ENCODE measurements at places on chromosomes 3 and 15.

GRCh38 chr3:177574222-177574856 lies 377.1 kb upstream of the TBL1XR1 start:
- no peak for DNase-seq

- no peak for DNase-seq
These were observed 19.1 kb upstream of the IGDCC3 start for GRCh38 chr15:65396965-65397317.

GRCh38 chr3:128449111-128449638 lies 17.5 kb downstream of the DNAJB8 start:
- DNase-seq = no peak

GRCh38 chr15:66657185-66658020 lies 44.6 kb upstream of the SMAD6 start:
- DNase-seq = no peak

- no peak for DNase-seq
These were observed 49.8 kb downstream of the ZDHHC3 start for GRCh38 chr3:44926172-44926571.

DNA sequence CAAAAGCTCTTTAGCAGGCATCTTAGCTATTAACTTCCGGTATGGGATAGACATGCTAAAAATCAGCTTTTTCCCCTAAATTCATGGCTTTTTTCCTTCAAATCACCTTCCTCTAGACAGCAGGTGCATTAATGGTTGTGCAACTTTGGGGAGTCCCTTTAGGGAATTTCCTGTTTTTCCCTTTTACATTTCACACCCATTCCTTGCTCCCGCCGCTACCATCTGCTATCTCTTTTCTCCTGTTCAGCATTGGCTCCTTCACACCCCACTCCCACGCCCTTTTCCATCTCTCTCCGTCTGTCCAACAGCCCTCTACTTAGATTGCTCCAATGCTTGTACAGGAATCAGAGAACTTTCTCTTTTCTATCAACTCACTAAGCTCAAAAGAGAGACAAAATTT lies 43.4 kb downstream of the FEZF2 start:
- no peak for DNase-seq

- DNase-seq = no peak
These were observed 728 bp downstream of the TRANK1 start for GRCh38 chr3:36944012-36944640.

- DNase-seq = no peak
These were observed 435.9 kb upstream of the CADM2 start for GRCh38 chr3:84522893-84523292.

DNA sequence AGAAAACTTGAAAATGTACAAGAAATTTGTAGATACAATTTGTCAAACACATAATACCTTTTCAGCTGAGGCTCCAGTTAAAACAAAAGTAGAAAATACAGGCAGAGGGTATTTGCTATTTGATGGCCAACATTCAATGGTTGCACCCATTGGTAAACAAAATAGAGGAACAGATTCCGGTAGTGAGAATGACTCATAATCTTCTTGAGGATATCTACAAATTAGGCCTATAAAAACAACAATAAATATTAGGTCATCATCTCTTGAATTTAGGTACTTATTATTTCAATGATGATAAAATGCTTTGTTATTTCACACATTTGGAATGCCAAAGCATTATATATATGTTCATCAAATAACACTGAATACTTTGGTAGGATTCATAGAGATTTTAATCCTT lies 53.4 kb downstream of the DENND4A start:
- no peak for DNase-seq

- no peak for DNase-seq
These were observed 147.8 kb downstream of the PLCL2 start for GRCh38 chr3:17032407-17033034.

DNA sequence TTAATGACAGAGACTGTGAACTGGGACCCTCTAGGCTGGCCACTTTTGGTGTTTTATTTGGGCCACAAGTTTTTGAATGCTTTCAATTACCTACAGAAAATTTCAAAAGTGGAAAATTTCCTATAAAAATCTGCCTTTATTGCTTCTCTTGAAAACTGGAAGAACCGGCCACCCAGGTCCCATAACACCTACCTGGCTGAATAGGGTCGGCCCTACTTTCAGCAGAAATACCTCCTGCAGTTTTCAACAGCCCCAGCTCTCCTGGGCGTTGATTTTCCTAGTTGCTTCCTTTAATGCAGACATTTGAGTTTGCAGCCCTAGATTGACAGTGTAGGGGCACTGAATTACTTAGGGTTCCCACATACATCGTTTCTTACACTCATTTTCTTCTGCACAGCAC lies 719 bp upstream of the SRPRB start:
- DNase-seq = no peak

GRCh38 chr3:196268284-196269163 lies 19.0 kb downstream of the PCYT1A start:
- DNase-seq = no peak

GRCh38 chr15:56327721-56328502 lies 37.3 kb upstream of the TEX9 start:
- DNase-seq = no peak

DNA sequence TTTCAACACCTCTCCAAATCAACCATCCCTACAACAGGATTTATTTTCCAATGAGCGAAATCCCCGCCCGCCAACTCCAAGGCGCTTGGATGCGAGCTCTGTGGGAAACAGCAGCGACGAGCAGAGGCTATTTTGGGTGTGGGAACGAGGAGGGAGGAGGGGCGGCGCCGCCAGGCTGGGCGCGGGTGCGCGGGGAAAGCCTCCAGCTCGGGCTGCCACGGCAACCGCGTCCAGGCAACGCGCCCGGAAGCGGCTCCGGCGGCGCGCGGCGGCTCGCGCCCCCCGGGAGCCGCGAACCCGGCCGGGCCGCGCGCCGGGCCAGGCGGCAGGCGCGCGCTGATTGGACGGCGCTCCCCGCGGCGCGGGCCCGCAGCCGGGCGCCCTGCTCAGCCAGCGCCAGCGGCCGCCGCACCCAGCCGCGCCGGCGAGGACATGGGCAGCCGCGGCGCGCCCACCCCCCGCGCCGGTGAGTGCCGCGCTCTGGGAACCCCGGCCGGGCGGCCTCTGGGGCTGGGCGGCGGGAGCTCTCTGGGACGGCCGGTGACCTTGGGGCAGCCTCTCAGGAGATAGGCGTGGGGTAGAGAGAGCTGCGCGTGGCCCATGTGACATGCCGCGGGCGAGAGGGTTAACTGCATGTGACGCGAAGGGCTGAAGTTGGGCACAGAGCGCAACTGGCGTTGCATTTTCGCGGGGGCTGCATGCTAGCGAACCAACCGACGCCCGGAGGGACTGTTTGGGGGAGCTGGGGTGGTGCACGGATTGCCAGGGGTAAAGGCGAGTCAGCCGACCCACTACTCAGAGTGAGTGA lies at the start of gene FAM81A:
TSS of gene FAM81A (plus strand) at position 370 of the 808 bp plus-strand sequence. CDS start 20,441 bp downstream, outside the sequence.
- no peak for DNase-seq

DNA sequence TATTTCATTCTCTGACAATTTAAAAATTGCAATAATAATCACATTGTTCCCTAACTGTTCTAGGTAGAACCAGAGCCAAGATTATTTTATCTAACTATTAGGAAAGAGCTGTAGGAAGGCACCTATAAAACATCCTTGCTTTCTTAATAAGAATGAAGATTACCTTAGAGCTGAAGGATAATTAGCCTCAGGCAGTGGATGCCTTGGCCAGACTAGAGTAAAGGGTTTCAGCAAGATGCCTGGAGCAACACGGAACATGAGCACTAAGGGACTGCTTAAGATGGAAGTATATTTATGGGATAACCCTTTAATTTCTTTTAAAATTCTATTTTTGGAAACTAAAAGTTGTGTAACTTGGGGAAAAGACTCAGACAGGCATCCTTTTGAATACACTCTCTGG lies 456.6 kb upstream of the RBMS3 start:
- no peak for DNase-seq

DNA sequence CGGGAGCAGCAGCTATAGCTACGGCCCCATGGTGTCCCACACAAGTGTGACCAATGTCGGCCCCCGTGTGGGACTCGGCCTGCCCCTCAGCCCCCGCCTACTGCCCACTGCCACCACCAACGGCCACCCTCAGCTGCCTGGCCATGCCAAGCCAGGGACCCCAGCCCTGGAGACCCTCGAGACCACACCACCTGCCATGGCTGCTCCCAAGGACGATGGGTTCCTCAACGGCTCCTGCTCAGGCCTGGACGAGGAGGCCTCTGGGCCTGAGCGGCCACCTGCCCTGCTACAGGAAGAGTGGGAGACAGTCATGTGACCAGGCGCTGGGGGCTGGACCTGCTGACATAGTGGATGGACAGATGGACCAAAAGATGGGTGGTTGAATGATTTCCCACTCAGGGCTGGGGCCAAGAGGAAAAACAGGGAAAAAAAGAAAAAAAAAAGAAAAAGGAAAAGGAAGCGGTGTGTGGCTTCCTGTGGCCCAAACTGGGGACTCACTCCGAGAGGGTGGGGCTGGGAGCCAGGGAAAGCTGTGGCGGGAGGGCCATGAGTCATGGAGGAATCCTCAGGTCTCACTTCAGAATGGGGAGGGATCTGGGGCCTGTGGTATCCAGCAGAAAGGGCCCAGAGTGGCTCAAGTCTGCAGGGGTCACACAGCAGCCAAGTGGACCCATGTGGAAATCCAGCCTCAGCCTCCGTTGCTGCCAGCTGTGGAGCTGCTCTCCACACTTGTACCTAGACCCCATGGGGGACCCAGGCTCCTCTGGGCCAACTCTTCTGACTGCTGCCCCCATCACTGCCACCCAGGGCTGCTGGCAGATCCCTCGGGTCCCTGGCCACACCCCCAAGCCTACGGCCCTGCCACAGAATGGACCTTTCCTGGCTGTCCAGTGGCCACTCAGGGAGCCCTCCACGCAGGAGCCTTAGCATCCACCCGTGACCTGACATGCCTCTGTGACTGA lies 26.1 kb downstream of the PTH1R start:
- no peak for DNase-seq

- DNase-seq = no peak
These were observed 697 bp downstream of the CHSY1 start for GRCh38 chr15:101250873-101251829.

DNA sequence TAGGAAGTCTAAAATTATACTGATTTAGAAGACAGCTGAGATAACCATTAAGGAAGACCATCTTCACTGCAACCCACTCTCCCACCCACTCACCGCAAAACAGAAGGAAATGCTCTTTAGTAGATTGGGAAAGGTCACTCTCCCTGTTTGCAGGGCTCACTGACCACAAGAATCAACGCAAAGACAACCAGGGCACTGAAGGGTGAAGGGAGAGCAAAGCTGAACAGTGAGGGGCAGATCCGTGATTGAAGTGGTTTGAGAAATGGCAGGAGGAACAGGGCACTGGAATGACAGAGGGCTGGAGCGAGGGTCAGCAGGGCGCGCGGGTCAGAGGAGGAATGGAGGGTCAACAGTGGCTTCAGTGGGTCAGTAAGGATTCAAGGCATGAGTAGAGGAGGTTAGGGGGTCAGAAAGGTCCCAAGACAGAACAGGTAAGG lies 520 bp downstream of the MESD start:
- no peak for DNase-seq

DNA sequence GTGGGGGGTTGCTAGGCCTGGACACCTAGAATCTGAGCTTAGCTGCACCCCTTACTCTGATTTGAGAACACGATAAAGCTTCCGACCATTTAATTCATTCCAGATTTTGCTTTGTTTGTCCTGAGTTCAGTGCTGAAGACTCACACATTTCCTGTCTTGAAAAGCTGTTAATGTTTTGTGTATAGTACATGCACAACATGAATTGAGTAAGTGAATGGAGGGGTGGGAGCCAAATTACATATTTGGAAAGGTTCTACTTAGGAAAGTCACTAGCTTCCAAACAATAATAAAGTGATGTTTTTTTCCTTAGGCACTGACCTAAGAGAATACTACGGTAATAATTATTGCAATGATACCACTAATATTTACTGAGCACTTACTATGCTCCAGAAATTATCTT lies 955.2 kb upstream of the NR2F2 start:
- no peak for DNase-seq

DNA sequence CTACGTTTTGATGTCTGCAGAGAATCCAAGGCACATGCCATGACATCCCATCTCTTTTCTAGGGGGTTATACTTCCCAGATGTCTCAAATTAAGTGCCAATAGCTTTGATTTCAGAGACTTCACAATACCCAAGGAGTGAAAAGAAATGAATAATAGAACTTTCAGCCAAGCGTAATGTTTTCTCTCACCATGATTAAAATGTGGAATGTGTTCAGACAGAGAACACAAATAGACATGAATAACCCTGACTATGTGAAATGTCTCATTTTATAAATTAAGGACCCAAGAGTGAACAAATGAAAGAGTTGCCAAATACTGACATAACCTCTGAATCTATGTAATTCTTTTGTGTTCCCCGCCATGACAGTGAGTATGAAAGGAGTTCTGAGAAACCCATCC lies 123.6 kb upstream of the GAP43 start:
- no peak for DNase-seq

Data from NCI-H1436 treated with DMSO at 0.1 percent for 48 hours (cell line).